ENCODE measurements at places on chromosomes 4 and X. TPM values are rescaled to one million over a fixed set of nuclear protein-coding genes. Genes with fewer than 3 reads are reported as not detected.

GRCh38 chr4:37538931-37539330 is 147.2 kb downstream of the RELL1 start:
- no peak for DNase-seq

DNA sequence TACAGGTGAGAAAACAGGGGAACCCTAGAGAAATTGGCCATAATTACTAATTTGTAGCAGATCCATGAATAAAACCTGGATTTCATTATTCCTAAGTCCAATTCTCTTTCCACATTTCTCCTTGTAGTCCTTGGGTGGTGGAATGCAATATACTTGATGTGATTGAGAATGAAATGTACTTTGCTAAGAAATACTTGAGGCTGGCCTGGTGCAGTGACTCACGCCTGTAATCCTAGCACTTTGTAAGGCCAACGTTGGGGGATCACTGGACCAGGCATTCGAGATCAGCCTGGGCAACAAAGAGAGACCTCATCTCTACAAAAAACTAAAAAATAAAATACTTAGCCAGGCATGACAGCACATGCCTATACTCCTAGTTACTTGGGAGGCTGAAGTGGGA is 15.9 kb downstream of the TMEM184C start:
- DNase-seq: no peak

Gene AWAT2
- not detected for total RNA-seq

Gene XKRX
- total RNA-seq: 0.26 TPM

Gene NUP62CL
- total RNA-seq: 7.3 TPM
